ENCODE measurements at places on chromosomes 13 and 19.

- DNase-seq = no peak
These were observed 141.4 kb downstream of the KCNRG start for GRCh38 chr13:50156561-50157127.

DNA sequence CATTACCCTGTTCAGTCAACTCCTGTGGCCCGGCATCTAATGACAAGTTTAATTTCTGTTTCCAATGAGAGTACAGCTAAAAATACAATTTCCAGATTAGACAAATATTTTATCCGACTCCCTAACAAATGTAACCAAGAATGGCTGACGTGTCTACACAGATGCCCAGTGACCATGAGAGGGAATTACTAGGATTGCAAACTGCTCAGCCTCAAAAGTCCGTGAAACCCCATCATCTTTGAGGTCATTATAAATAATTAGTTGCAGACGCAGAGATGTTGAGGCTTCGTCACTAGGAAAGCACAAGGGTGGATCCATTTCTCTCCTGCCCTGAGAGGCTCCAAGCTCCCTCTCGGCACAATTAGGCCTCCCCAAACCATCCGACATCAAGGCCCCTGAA, 104.1 kb upstream of the ZNF507 start:
- DNase-seq = no peak

- DNase-seq = no peak
These were observed 164.7 kb upstream of the KLF12 start for GRCh38 chr13:74298923-74299322.

DNA sequence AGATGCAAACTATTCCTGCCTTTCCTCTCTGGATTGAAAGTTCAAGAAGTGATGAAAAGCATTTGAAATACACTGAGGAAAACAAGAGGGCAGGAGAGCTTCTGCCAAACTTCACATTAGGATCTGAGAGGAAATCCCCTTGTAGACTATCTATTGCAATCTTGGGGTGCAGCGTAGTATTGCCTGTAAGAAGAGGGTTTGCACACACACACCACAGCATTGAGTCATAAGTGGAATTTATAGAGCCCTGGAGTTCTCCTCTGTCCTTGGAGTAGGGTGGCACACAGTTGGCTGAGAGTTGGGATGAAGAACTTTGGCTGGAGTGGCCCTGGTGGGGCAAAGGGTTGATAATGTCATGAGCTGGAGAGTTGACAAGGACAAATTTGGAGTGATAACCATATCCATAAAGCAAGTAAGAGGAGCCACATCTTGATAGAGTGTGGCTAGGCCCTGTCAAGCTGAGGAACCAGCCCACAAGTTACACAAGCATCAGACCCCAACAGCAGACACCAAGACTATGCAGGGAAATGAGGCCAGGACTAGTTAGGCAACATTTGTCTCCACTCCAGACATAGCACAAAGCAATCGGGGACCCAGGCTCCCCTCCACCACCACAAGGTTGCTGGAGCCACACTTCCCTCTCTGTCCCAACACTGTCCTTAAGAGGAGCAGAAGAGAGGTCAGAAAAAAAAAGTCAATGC, 520.9 kb downstream of the KLF5 start:
- no peak for DNase-seq
